ENCODE measurements at places on chromosomes 1 and 21.

- no peak for DNase-seq
Measured at GRCh38 chr1:5620418-5620817, 371.8 kb downstream of the NPHP4 start.

- DNase-seq, result no peak
Measured at GRCh38 chr1:91054780-91055481, 33.1 kb upstream of the ZNF644 start.

- no peak for DNase-seq
Measured at GRCh38 chr1:76269155-76269554, 194.6 kb downstream of the ST6GALNAC3 start.

GRCh38 chr1:34055818-34056217 lies 109.2 kb downstream of the CSMD2 start:
- no peak for DNase-seq

- DNase-seq, result no peak
Measured at GRCh38 chr1:51283979-51284378, 46.4 kb downstream of the TTC39A start.

- no peak for DNase-seq
Measured at GRCh38 chr1:205032508-205032907, 10.5 kb upstream of the CNTN2 start.

GRCh38 chr21:27423038-27423437 lies 456.1 kb upstream of the ADAMTS5 start:
- no peak for DNase-seq

DNA sequence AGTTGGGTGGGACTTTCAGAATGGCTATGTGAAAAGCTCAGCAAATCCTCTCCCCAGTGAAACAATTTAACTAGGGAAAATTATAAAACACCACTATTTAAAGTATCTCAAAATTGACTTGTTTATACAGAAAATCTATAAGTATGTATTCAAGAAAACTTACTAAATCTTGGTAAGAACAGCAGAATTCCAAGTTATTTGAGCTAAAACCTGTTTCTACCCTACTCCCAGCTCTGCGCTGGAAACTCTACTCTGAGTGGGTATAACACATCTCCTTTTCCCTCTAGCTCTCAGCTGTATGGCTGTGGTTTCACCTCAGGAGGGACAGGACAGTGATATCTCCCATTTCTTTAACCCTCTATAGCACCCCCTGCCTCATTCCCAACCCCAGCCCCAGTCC lies 295.2 kb upstream of the POGK start:
- no peak for DNase-seq

DNA sequence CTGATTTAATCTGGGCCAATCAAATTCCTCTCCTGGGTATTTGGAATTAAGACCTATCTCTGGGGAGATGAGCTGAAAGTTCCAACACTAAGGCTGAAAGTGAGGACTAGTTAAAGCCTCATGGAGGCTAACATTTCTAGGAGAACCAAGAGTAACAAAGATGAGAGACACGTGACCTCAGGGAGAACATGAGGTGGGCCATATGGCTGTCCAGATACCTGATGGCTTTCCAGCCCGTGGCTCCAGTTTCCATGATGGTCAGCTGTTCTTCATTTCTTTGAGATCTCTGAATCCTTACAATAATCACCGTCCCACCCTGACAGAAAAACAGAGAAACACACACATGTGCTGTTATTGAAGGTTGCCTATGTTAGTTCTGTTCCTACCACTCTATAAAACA lies 66.1 kb downstream of the LEPR start:
- no peak for DNase-seq

- no peak for DNase-seq
Measured at GRCh38 chr1:234515411-234515810, 36.4 kb upstream of the TARBP1 start.

DNA sequence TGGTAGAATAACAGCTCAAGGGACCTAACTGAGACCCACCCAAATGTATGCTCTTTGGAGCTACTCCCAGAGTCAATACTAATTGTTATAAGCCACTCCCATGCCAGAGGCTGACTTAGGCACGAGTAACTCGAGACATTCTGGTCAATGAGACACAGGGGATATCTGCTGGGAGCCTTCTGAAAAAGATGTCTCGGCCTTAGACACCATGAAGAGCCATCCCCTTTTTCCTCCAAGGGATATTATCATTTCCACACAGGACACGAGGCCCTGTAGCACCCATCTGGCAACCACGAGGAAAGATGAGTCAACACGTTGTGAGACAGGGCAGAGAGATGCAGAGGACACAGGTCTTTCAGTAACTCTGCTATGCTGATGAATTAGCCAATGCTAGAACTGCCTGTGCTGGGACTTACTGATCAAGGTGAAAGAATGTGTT lies 30.7 kb downstream of the ITPKB start:
- no peak for DNase-seq

DNA sequence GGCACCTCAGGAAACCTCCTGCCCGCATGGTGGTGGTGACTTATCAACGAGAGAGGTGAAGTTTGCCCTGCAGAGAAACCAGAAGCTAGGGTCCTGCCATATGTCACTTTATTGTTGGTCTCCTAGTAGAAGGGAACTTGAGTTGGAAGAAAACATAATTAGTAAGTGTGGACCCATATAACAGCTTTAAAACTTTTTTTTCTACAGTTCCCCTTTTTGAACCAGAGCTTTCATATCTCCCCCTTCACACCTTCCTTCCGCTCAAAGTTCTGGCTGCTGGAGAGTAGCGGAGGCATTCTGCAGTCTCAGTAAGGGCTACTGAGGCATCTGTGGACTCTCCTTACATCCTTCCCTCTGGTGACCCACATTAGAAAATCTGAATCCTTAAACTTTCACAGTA lies 48.9 kb downstream of the PHC2 start:
- DNase-seq, result no peak

DNA sequence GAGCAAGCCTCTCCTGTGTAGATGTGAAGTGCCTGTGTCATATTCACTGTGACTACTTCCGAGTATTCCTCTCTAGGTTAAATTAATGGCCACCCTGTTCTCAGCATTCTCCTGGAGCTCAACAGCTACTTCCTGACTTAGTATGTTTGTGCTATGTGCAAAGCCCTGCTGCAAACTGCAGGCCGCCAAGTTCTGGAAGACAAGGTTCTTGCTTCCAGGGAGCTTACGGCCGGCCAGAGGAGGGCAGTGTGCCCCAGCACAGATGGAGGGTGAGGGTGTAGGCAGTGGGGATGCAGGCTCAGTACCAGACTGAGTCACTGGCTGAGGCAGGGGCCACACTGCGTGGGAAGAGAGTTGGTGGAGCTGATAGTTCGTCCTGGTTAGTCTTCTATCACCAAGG lies 43.2 kb downstream of the ELK4 start:
- no peak for DNase-seq

GRCh38 chr1:40939320-40940059 lies 40.0 kb upstream of the CTPS1 start:
- no peak for DNase-seq

DNA sequence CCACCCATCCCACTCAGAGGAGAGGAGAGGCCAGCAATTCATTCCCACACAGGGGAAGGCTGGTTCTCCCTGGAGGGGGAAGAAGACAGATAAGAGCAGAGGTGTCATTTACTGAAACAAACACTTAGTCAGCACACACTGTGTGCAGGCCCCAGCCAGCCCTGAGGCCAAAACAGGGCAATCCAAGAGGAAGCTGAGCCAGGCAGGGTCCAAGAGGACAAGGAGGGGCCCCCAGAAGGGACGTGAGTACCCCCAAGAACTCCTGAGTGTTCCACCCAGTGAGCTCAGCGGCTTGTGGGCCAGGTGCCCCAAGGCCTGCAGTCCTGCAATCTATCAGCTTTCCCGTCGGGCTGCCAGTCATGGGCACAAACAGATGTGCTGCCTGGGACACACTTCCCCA lies 15.8 kb downstream of the ADGRB2 start:
- no peak for DNase-seq

GRCh38 chr21:29258626-29259338 lies 39.9 kb upstream of the BACH1 start:
- DNase-seq, result no peak

DNA sequence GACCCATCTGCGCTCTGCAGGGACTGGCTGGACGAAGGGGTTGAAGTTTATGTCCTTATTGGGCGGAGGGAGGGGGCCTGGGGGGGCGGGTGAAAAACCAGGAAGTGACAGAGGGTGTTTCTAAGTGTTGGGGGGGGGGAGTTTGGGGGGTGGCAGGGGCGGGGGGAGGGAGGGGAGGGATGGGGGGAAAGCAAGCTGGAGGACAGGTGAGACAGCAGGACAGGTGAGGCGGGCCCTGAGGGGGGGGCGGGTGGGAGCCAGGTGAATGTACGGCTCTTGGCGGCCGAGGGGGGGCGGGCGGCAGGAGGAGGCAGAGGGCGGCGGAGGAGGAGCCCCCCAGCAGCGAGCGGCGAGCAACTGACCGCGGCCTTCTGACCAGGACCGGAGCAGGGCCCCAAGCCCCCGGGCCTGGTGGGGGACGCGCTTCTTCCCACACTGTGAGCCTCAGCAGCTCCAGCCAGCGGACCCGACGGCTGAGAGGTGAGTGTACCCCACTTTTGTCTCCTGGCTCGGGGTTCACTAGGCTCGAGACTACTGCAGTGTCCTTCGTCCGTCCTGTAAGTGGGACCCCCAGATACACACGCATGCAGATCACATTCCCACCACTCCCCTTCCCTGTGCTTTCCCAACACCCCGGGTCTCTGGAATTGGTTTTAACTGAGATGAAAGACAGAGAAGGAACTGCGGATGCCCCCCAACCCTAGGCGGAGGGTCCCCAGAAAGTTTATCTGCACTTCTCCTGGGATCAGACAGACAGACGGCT lies at the start of gene ZBTB7B:
Gene ZBTB7B (plus strand): TSS at position 339 of the 763 bp plus-strand sequence. CDS start 11,859 bp downstream, outside the sequence.
- DNase-seq, result no peak
